Stimulated activated CD8-positive, alpha-beta memory T cell treated with anti-CD3 and anti-CD28 coated beads, Interleukin-15, amount 100 ng/mL, for 1 hour (primary cell): ENCODE measurements at places on chromosomes 2 and 18.

GRCh38 chr2:66495788-66496640 is 61.1 kb downstream of the MEIS1 start:
- DNase-seq = no peak

- no peak for DNase-seq
Measured at GRCh38 chr18:45275367-45276113, 339.7 kb upstream of the SLC14A2 start.

DNA sequence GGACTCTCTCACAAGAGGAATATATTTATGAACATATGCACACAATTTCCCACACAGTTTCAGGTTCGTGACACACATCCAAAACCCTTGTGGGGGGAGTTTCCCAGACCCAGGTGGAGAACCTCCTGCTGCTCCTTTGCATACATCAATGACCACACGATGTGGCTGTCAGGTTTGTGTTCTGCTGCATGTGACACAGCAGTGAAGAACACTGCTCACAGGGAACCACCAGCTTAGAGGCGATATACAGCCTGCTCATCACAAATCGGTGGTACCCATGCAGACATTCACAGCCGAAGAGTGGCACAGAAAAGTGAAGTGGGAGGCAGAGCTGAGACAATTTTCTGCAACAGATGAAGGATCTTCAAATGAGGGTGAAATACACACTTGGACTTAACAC is 175.6 kb upstream of the ZFP36L2 start:
- DNase-seq = no peak

DNA sequence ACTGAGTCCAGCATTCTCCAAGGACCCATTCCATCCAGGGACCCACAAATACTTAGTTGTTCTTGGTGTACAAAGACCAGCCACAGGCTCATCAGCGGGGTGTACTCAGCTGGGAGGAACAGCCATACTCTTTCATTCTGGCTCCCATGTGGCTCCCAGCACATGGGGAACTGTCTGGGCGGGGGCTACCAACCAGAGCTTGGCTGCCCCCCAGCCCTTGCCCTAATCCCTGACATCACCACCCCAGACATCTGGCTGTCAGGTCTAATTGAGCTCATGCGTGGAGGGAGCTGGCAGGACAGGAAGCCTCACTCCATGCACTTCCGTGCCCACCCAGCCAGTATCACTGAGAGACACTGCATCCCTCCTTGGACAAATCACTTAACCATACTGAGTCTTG is 283.6 kb downstream of the DYSF start:
- no peak for DNase-seq

GRCh38 chr2:217975626-217976025 is 27.2 kb downstream of the TNS1 start:
- DNase-seq = no peak

DNA sequence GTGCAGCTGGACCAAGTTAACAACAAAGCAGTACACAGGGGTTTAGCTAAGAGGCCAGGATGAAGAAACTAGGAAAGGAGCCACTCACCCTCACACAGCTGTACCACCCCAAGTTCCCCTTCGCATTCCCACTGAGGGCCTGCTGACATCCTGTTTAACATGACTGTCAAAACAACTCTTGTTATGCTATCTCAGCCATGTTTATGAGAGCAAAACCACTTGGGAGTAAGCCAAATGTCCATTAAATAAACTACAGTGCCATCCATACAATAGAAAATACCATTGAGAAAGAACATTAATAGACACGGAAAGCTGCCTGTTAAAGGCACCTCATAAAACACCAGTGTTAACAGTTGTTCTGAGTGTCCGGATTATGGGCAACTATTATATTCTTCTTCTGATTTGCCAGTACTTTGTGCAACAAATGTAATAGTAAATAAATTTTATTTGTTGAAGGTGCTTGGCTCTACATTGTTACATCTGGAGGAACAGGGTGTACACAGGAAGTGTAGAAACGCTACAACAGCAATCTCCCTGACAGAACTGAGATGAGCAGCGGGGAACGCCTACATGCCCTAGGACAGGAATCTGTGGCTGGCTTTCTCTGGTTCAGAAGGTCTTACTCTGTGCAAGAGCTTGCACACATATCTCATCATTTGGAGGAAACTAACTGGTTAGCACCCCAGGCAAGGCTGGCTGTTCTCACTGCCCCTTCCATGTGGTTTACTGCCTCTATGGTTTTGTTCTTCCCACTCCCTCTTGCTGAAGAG is 85.6 kb downstream of the EHD3 start:
- no peak for DNase-seq

- no peak for DNase-seq
Measured at GRCh38 chr2:64630752-64631151, 23.0 kb downstream of the SERTAD2 start.

DNA sequence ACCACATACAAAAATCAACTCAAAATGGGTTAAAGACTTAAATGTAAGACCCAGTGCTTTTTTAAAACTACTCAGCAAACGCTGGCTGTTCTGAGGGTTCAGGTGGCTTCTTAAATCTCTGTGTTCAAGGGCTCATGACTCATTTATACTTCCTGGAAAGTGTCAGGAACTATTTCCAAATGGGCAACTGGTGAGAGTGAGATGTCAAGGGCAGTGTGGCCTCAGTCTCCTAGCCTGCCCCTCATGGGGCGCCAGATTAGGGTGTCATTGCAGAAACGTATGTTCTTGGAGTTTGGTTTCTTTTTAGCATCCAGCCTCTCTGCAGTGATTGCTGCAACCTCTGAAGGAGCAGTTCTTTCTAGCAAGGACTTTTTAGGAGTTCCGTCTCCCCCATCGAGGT is 485.4 kb downstream of the TNS1 start:
- DNase-seq = no peak

DNA sequence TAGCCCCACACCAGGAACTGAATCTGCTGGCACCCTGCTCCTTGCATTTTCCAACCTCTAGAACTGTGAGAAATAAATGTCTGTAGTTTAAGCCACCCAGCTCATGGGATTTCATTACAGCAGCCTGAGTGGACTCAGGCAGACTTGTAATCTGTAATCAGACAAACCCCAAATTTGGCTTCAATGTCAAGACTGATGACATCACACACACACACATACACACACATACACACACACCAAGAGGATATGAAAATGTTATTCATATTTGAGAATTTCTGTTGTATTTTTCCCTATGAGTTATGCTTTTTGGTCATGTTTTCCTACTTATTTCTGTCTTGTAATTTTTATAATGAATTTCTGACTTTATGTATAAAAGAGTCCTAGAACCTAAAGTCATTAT is 83.8 kb upstream of the GLI2 start:
- no peak for DNase-seq

GRCh38 chr18:75926811-75927210 is 499.3 kb upstream of the SMIM21 start:
- no peak for DNase-seq

GRCh38 chr2:240989451-240990265 is 8.8 kb upstream of the SNED1 start:
- DNase-seq = no peak

DNA sequence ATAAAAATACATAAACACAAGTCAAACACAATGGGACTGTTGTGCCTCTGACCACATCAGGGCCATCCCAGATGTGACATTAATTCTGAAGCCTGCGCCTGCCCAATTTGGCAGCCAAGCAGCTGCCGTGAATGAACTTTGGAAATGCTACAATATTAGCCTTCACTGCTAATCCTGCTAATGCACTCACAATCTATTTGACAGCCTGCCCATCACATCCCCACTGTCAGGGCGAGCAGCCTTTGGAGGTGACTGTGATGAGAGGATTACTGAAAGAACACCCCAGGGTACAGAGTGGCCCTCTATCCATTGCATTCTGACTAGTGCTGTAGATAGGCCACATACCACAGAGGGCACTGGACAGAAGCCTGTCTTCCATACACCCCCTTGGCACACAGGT is 21.6 kb downstream of the OSR1 start:
- no peak for DNase-seq

- DNase-seq = no peak
Measured at GRCh38 chr18:49416511-49416910, 43.9 kb downstream of the DYM start.

GRCh38 chr2:237529452-237530402 is 36.6 kb upstream of the PRLH start:
- no peak for DNase-seq

- no peak for DNase-seq
Measured at GRCh38 chr2:96866986-96867755, 2.7 kb downstream of the SEMA4C start.

- DNase-seq = no peak
Measured at GRCh38 chr2:67159929-67160328, 237.2 kb upstream of the ETAA1 start.

- no peak for DNase-seq
Measured at GRCh38 chr2:135056790-135057189, 4.7 kb downstream of the RAB3GAP1 start.

DNA sequence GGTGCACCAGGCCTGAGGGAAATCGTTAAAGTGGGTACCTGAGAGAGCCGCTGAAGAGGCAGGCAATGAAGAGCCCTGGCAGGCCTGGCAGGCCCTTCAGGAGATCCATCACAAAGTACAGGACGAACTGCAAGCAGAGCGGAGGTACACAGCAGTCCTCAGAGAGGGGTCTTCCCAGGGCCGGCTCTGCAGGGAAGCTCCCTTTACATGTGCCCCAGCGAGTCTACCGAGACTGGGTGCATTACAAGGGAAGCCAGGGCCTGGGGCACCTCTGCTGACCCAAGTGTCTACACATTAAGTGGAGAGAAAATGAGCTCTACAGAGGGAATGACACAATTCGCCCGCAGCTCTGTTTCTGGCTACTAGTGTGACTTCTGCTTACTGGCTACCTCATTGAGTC is 8.1 kb upstream of the ATRAID start:
- DNase-seq = no peak

DNA sequence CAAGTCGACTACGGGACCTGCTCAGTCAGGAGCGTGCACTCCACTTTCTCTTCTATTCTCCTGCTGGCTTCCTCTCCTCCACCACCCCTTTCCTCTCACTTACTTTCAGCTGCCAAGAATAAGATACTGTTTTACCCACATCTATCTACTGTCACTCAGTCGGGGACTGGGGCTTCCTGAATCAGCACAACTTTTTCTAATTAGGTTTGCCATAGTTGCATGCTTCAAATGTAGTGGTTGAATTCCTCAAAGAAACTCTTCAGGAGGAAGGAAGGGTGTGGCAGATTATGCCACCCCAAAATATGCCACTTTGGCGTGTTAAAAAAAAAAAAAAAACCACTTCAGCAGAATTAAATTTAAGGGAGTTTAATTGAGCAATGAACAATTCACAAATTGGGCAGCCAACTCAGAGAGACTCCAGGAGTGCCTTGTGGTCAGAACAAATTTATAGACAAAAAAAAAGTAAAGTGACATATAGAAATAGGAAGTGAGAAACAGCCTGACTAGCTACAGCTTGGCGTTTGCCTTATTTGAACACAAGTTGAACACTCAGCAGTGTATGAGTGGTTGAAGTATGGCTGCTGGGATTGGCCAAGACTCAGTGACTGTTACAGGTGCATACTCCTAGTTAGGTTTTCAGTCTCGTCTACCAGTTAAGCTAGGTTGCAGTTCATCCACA is 32.5 kb upstream of the RMDN2 start:
- no peak for DNase-seq

GRCh38 chr2:241612156-241613016 is 24.6 kb downstream of the THAP4 start:
- no peak for DNase-seq

- DNase-seq = no peak
Measured at GRCh38 chr2:187475499-187476248, 27.6 kb upstream of the CALCRL start.

DNA sequence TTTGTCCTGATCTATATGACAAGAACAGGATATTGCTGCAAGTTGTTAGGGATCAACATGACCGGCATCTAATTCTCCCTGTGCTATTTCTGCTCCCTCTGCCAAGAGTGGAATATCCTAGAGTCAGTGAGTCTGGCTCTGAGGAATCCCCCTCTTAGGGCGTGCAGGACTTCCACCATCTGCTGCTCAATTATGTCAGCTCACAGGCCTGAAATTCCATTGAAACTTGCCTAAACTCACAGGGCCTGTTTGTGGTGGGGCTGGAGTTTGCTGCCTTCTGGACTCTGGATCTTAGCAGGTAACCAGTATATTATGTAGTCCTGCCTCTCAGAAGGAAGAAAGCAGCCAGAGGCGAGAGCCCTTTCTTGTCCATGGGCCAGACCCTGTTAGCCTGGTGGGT is 323.0 kb downstream of the TSN start:
- no peak for DNase-seq

- no peak for DNase-seq
Measured at GRCh38 chr2:112942654-112943002, 31.7 kb downstream of the IL37 start.

DNA sequence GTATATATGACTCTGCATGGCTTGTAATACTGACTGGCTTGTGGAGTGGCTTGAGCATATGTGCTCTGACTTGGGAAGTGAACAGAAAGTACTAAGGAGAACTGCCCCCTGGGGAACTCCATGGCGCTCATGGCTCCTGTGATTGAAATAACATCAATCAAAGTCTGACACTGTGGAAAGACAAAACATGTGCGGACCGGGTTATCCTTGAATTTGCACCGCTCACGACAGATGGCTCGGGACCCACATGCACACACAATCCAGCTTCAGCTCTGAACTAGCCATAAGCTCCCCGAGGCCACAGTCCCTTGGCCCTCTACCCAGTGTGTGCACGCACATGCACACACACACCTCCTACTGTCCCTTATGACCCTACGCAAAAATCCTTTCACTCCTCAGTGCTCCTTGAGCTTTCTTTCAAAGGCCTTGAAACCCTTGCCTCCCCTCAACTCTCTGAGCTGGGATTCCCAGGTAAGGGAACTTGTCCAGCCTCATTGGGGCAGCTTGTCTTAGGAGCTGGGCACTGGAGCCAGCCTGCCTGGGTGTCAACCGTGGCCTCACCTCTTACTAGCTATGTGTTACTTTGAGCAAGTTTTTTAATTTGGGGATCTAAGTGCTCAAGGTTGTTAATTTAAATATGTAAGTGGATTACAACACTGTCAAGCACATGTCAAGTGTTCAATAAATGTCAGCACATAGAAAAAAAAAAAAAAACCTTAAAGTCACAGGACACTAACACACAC is 43.6 kb downstream of the MRPS5 start:
- no peak for DNase-seq

DNA sequence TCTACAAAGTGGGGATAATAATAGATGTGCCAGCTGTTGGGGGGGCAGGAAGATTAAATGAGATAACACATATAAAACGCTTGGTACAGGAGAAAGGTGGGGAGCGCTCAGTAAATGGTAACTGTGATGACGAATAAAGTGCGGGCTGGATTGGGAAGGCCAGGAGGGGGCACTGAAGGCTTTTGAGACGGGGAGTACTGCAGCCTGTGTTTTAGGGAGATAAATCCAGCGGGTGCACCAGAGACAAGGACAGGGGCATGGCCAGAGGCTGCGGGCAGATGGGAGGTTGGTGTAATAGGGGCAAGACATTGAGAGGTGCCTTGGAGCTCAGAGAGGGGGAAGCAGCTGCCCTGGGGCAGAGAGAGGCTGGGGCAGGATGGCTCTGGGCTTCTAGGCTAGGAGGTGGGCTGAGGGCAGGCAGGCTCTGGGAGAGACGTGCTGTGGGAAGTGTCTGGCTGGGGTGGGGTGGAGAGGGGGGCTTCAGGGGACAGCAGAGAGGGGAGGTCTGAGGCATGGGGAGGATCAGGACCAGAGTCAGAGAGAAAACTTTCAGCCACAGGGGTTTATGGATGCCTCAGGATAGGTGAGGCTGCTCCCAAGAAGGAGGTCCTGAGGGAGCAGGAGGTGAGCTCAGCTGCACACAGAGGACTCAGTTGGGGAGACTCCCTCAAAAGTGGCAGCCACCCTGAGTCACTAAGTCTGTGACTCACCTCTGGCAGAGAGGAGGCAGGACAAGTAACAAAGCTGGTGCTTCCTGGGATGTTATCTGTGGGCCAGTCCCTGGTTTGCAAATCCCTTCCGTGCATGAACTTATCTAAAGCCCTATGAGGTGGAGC is 18.8 kb downstream of the TEX44 start:
- no peak for DNase-seq
